ENCODE measurements at places on chromosomes 1 and 21. TPM values are rescaled to one million over a fixed set of nuclear protein-coding genes. Genes with fewer than 3 reads are reported as not detected.

Gene CLCC1
- total RNA-seq, result 28.9 TPM

Gene NMNAT2
- 20.5 TPM for total RNA-seq

DNA sequence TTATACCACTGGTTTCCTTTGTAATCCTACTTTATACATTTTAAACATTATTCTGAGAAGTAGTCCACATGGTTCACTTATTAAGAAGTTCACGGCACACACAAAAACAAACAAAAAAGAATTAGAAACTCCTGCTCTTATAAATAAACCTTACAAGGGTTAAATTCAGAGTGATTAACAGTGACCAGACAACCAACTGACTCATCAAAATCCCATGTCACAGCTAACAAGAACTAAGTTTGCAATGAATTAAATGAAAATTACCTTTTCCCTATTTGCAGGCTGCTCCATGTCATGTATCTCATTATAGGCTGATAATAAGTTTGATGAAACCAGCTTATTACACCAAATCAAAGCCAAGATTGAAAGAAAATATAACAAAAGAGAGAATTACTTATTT is 77.5 kb downstream of the PUM1 start:
- DNase-seq, result no peak

DNA sequence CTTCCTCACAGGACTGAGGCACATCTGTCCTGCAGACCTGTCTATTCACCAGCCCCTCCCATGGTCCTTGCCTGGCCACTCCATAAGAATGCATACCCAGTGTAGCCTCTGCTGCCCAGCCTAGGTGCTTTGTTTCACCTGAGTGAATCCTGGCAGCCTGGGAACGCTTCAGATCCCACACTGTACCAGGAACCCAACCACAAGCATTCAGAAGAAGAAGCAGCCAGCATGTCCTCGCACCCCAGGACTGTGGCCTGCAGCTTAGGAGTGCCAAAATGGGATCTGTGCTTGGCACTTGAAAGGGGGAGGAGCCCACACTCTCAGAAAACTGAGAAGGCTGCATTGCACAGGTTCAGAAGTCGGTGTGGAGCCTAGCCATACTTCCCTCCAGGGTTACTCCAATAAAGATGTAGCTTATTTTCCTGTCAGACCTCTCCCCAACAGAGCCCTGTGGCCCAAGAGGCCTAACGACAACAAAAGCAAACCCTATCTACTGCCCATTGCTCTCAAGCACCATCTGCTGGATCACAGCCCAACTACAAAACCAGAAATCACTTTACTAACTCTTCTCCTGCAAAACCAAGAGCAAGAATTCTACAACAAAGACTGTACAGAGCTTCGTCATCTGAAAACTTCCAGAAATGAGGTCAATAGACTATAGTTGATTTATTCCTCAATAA is 923.1 kb upstream of the NEGR1 start:
- DNase-seq, result no peak

GRCh38 chr1:101993710-101994109 is 3.0 kb downstream of the OLFM3 start:
- no peak for DNase-seq

Measured in mesenteric fat pad (tissue), 1 donor.